ENCODE measurements at places on chromosomes 5 and 9.

DNA sequence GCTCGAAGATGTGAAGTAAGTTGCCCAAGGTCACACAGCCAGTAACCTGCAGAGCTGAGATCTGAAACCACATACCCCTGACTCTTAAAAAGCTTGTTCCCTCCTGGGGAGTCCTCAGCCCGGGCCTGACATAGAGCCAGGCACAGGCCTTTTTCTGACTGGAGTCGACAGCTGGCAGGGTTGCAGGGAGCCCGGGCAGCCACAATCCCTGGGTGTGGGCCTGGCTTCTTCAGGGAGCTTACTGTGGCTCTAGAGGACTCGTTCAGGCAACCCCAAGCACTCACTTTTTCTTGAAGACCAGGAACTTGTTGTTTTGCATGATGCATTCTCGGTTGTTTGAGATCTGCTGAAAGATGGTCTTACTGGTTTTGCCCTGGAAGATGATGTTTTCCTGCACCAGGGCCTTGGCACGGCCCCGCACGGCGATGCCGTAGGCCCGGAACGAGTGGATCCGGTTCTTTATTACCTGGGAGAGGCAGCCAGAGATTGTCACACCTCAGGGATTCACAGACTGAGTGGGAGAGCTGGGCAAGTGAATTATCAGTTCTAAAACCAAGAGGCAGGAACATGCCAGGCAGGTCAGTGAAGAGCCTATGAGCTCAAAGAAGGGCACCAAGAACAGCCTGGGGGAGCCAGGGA lies 30.0 kb downstream of the POLR1E start:
- no peak for DNase-seq

DNA sequence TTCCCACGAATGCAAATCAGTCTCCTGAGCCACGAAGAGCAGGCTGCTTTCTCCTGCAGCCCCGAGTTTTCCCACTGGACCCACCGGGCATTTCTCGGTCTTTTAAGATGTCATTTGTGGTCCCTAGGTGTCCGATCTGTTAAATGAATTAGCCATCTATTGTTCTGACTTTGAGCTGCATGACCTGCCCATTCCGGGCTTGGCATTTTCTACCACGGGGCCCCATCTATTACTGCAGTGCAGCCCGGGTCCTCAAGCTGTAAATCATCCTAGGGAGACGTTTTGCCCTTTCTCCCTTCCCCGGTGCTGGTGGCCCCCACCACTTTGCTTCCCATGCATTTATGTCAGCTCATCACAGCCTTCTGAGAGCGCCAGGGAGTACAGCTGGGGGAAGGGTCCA lies 405.4 kb downstream of the IRX1 start:
- DNase-seq = no peak

DNA sequence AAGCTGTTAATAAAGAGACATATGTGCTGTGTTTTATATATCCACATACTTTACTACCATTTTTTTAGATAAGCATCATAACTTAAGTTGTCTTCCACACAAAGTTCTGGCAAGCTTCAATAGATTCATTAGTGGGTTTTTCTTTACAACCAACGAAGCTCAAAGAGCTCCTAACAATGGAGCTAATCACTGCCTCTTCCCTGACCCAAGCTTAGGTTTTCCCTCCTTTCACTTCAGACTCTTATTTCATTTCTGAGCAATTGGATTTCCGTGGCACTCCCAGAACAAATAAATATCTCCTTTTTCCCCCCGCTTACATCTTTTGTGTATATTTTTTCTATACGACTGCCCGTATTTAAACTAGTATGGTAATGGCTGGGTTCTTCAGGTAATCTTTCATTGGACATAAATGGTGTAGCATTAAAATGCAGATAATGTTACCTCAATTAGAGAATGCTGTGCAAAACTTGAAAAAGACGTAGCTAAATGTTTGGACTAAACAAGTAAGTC lies 275.5 kb upstream of the TMEM161B start:
- DNase-seq = no peak

DNA sequence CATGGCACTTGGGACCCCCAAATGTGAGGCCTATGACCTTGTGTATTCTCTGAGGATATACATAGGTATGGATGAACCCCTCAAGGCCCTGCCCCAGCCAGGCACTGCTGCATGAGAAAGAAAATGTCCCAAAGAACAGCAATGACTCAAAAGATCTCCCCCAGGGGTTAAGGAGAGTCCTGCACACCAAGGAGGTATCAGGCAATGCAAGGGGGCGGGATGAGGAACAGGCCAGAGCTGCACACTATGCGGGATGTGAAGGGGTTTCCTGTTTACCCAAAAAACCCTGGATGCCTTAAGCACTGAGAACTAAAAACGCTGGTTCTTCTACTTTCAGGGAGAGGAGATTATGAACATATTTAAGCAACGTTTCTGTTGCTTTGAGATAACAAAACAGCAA lies 3.4 kb downstream of the RAPGEF1 start:
- DNase-seq = no peak
